ENCODE measurements at places on chromosomes 12 and 14.

DNA sequence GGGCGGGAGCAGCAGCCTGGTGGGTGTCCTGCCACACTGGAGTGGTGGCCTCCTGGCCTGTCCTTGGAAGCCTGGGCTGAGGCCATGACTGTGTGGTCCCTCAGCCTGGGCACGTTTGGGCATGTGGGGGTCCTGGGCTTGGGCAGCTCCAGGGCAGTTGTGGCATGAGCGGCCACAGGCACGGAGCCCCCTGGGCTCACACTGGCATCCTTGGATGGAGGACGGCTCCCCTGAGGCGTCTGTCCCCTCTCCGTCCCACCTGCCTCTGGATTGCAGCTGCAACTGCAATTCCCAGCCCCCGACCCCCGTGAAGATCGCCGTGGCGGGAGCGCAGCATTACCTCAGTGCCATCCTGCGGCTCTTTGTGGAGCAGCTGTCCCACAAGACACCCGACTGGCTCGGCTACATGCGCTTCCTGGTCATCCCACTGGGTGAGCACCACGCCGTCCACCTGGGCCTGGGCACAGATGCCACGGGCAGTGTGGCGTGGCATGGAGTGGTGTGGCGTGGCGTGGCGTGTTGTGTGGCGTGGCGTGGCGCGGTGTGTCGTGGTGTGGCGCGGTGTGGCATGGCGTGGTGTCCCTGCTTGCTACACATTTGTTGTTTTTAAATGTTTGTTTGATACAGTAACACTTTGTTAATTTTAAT is 15.1 kb upstream of the TEX22 start:
- no peak for DNase-seq

DNA sequence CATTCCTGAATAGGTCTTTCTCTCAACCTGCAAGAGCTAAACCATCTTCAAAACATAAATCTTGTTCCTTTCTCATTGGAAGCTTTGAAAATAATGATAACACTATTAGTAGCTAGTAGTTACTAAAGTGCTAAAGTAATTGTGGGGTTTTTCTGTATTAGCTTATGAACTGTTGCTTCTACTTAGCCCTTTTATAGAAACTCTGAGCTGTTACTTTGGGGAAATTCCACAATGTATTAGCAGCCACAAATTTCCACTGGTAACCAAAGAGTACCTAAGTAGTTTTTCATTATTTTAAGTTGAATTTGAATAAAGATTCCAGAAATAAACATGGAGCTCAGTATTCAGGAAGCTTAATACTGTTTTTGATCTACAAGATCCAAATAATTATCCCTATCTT is 6.4 kb upstream of the MAPK1IP1L start:
- DNase-seq: no peak

- no peak for DNase-seq
These were observed 319.2 kb downstream of the DPF3 start for GRCh38 chr14:72574715-72575114.

- no peak for DNase-seq
These were observed 34.2 kb upstream of the LRP1-AS start for GRCh38 chr12:57181561-57182155.

DNA sequence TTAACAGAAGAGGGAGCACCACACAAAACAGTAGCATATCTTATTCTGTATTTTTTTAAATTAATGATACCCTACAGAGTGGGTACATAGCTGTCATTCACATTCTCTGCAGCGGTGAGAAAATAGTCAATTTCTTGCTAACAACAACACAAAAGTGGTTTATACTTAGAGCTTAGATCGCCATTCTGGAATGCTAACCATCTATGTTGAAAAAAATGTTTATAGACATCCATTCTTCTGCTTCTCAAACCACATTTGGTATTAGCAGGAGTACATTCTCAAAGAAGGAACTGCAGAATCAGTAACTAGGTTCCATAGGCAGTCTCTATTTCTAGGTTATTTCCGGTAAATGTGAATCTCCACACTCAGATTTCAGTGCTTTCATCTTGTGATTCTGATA is 185.9 kb downstream of the PPFIA2 start:
- DNase-seq: no peak

DNA sequence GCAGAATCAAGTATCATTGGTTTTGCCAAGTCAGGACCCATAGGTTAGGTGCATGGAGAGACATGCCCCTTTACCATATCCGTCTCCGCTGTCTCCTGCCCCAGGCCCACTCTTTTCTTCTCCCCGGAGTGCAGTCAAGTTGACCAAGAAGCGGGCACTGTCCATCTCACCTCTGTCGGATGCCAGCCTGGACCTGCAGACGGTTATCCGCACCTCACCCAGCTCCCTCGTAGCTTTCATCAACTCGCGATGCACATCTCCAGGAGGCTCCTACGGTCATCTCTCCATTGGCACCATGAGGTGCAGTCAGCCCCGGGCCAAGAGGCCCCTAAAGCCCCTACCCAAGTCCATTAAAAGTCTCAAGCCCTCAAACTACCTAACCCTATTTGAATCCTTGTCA is 5.0 kb downstream of the GLI1 start:
- no peak for DNase-seq

DNA sequence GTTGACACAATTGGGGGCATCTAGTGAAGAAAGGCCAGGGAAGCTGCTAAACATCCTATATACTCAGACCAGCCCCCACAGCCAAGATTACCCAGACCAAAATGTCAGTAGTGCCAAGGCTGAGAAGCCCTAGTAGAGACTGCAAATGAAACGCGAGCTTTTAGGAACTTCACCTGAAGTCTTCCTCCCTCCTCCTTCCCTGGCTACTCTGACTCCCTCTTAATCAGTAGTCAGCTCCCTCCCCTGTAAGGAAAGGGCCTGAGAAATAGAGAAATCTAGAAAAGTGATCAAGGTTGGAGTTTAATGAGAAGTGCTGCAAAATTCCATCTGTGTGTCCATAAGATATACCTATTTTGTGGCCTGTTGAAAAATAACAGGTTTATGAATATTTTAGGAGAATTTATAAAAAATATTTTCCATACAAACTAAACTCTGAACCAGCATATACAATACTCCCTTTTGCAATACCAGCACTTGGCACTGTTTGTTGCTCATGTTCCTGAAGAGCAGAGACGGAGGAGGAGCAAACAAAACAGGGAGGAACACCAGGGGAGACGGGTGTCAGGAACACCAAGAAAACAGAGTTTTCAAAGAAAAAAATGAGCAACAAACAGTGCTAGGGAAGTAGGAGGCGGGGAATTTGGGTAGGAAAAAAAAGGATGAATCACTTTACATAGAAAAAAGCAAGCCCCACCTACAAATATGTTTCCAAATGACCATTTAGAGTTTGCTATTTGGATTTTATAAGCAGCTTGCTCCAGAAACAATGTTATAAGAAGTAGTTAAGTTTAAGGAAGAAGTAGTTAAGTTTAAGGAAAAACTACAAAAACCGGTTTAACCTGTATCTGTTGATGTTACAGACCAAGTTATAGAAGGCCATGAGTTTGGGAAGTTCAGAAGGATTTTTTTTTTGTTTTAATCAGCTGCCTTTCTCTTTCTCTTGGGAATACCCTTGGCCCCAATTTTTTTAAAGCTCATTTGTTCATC is 282.1 kb upstream of the GRIP1 start:
- no peak for DNase-seq

GRCh38 chr12:78886719-78887407 is 22.3 kb downstream of the SYT1 start:
- DNase-seq: peak; percentile 18

DNA sequence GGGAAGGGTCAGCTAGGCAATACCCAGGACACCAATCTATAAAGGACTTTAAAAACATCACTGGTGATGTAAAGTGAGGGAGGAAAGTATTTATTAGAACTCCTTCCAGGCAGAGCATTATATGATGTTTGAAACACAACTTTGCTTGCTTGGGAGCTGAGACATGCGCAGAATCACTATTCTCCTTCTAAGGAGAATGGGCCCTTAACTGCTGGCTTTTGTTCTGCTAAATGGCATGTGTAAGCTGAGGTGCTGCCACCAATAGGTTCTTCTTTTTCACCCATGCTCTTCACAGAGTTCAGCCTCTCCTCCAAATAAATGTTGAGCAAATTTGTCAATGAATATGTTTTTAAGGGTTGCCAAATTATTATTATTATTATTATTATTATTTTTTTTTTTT is 3.9 kb downstream of the STAC3 start:
- DNase-seq: no peak

DNA sequence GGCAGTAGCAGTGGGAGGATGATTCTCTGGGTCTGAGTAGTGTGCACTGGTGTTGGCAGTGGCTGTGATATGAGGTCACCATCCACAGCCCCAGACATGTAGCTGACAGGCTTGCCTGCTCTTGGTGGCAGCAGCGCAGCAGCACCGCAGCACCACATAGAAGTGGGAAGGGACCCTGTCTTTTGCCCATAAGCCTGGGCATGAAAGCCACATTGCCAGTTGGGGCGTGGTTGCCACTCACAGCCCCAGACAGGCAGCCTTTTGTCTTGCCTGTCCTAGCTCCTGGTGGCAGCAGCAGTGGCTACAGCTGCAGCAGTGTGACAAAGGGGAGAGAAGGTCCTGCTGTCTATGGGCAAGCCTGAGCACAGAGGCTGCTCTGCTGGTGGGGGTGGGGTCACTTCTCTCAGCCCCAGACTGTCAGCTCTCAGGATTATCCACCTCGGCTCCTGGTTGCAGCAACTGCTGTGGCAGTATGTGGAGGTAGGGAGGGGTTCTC is 71.5 kb downstream of the BRMS1L start:
- no peak for DNase-seq

- DNase-seq: no peak
These were observed 29.6 kb downstream of the WBP11 start for GRCh38 chr12:14773685-14774073.

Measured in urothelium cell line (cell line).